ENCODE measurements at places on chromosomes 1 and 21.

GRCh38 chr1:15106608-15107007, 46.9 kb upstream of the TMEM51 start:
- DNase-seq: no peak

- DNase-seq: no peak
Measured at GRCh38 chr1:228798548-228798947, 63.3 kb downstream of the RHOU start.

- DNase-seq: no peak
Measured at GRCh38 chr1:99784143-99784542, 17.7 kb upstream of the FRRS1 start.

- DNase-seq: no peak
Measured at GRCh38 chr1:15155888-15156741, 2.6 kb downstream of the TMEM51 start.

DNA sequence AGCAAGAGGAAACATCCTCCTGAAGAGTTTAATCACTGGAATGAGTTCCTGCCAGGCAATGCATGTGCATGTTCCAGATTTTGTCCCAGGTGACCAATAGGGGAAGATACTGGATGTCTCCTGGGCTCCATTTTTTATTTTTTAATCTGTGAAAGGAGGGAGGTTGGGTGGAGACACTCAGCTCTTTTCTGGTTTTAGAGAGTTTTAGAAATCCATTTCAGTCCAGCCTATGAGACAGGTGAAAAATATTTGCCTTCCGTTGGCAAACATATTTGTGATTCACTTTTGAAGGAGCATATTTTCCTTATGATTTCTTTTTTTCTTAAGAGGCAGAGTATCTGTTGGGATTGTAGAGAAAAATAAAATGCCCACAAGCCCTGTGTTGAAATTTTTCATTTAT, 70.7 kb downstream of the ABCA4 start:
- no peak for DNase-seq

Data from stimulated activated CD4-positive, alpha-beta T cell treated with anti-CD3 and anti-CD28 coated beads, Interleukin-2, amount 100 ng/mL, for 24 hours (primary cell).